ENCODE measurements at places on chromosomes 4 and X. TPM values are rescaled to one million over a fixed set of nuclear protein-coding genes. Genes with fewer than 3 reads are reported as not detected.

The ZNF827 gene
- 10.5 TPM for total RNA-seq

The DCAF4L1 gene
- 0.23 TPM for total RNA-seq

GRCh38 chrX:276581-277201 is 4.5 kb upstream of the PLCXD1 start:
- DNase-seq: no peak

The SGCB gene
- total RNA-seq: 40.4 TPM

GRCh38 chr4:763922-764321 is 58.3 kb downstream of the PCGF3 start:
- DNase-seq: no peak

Data from SJCRH30 (cell line).